Right ventricle myocardium superior (tissue), 1 donor: ENCODE measurements at places on chromosomes 16 and 17.

DNA sequence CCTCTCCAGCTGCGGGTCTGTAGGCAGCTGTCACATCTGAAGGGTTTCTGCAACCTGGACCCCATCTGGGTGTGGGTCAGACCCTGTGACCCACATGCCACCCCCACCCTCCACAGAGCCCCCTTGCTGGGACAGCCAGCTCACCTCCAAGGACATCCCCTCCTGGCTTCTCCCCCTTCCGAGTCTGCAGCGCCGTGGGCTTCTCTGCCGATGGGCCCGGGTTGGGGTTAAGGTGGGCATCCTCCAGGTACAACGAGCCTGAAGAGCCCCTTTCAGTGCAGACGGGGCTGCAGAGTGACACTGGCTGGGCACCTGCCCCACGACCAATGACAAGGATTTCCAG is 28.9 kb downstream of the OR1D5 start:
- DNase-seq, result no peak

DNA sequence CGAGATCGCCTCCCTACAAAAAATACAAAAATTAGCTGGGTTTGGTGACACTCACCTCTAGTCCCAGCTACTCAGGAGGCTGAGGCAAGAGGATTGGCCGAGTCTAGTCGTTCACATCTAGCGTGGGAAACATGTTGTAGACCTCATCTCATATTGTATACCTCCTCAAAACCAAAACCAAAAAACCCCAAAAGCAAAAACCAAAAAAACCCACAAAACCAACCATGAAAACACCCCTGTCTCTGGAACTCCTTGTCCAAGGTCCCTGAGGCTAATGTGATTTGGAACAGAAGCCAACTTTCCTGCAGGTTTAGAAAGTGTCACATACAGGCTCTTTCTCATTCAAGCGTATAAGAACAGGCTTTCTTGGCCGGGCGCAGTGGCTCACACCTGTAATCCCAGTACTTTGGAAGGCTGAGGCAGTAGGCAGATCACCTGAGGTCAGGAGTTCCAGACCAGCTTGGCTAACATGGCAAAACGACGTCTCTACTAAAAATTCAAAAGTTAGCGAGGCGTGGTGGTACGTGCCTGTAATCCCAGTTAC is 29.0 kb downstream of the RAB11FIP3 start:
- no peak for DNase-seq

GRCh38 chr17:40605306-40605705 is 40.0 kb upstream of the CCR7 start:
- DNase-seq, result no peak

GRCh38 chr17:45759761-45760160 is 24.4 kb upstream of the CRHR1 start:
- no peak for DNase-seq

DNA sequence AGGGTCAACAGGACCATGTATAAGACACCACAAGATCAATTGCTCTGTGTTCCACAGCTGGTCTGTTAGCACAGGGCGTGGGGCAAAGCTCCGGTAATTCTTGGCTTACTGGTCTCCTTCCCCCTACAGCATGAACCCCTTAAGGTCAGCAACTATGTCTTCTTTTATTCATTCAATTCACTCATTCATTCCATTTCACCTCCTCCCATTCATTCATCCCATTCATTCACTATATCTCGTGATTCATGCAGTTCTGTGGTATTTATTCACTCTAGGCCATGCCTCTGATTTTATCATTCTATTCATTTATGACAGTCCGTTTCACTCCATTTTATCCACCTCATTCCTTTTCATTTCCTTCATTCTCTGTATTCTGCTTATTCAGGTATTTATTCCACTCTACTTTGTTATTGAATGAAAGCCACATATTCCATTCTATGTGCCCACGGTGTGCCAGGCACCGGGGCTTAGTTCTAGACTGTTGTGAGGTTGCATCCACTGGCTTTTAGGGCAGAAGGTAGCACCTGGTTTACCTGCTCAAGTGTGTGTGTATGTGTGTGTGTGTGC is 19.0 kb upstream of the WFDC1 start:
- DNase-seq, result no peak

GRCh38 chr17:73199751-73200317 is 7.0 kb downstream of the COG1 start:
- DNase-seq, result no peak

GRCh38 chr16:28492511-28492910 is 637 bp upstream of the CLN3 start:
- no peak for DNase-seq

GRCh38 chr16:4682616-4683254 is 10.6 kb upstream of the NUDT16L1 start:
- no peak for DNase-seq

GRCh38 chr16:12941896-12942295 is 40.5 kb downstream of the SHISA9 start:
- DNase-seq, result no peak

GRCh38 chr16:85541980-85542900 is 70.9 kb upstream of the GSE1 start:
- no peak for DNase-seq

- DNase-seq, result no peak
Observed at GRCh38 chr17:4569591-4569990, 9.2 kb upstream of the GGT6 start.

DNA sequence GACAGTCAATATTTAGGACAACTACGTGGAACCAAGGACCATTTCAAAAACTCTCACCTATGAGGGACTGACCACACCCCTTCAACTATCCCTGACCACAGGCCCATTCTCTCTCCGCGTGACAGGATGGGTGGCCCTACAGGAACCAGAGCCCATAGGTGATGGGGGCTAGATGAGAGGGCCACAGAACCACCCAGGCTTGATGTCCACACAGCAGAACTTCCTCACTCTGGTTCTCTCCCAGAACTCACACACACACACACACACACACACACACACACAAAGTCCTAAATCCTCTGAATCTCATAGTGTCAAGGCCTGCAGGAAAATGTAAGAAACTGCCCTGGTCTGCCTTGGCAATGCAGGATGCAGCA is 1.5 kb downstream of the ZNF319 start:
- DNase-seq, result no peak

- DNase-seq, result peak; percentile 84
Observed at GRCh38 chr16:785563-786535, 2.3 kb downstream of the RPUSD1 start.

DNA sequence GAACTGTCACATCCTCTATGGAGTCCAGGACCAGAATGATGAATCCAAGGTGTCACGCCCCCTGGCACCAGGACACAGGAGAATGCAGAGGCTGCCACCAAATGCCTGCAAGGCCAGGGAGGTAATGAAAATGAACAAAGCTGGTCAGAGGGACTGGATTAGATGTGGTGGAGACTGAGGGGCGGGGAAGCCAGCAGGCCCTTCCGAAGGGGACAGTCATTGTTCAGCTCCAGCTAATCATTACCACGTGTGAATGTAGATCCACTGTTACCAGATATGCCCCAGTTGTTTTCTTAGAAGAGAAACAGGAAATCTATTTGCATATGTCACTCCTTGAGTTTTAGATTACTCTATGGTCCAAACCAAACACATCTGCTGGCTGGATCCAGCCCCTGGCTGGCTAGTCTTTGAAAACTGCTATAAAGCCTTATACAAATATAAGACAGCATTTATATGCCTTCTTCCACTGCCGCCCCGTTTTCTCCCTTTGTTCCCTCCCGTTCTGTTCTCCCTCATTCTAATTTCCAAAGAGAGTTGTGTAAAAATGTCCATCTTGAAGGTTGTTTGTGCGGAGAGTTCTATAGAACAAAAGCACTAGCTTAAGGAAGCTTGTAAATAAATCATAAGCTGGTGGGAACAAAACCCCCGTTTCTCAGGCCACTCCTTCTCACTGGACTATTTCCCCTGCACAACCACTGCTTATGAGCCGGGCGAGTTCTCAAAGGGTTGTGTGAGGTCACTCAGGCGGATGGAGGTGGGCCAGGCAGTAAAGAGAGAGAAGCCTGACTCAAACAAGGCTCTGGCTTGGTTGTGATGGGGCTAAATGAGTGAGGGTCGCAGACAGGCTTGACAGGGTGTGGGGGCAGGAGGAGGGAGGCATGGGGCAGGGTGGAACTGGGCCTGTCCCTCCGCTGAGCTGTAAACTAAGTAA is 14.2 kb downstream of the CRYM start:
- peak; percentile 58 for DNase-seq

DNA sequence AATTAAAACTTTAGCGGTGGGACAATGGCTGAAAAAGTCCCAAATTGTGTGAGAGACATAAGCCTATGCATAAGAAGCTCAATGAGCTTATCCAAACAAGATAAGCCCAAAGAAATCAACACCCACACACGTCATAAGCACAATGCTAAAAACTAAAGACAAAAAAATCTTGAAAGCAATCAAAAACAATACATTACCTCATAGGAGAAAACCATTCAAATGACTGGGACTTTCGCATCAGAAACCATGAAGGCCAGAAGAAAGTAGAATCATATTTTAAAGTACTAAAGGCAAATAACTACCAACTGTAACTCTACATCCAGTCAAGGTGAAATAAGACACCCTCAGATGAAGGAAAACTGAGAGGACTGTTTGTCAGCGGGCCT is 50.2 kb downstream of the ZCCHC14 start:
- DNase-seq, result no peak

GRCh38 chr17:17537311-17538099 is 41.3 kb upstream of the RASD1 start:
- DNase-seq, result peak; percentile 32

DNA sequence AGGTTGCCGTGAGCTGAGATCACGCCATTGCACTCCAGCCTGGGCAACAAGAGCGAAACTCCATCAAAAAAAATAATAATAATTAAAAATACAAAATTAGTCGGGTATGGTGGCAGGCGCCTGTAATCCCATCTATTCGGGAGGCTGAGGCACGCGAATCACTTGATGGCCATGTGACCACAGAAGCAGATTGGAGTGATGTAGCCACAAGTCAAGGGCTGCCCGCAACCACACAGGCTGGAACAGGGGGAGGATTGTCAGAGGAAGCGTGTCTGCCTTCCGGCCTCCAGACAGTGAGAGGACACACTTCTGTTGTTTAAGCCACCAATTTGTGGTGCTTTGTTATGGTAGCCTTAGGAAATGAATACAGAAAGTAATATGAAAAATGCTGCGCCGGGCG is 11.8 kb upstream of the NAGS start:
- no peak for DNase-seq

- DNase-seq, result no peak
Observed at GRCh38 chr16:31356566-31357323, 1.8 kb downstream of the ITGAX start.

GRCh38 chr16:66802159-66802558 is 775 bp upstream of the TERB1 start:
- no peak for DNase-seq
